Skin of body (tissue), 3 donors: ENCODE measurements at places on chromosomes 3 and 15. TPM values are rescaled to one million over a fixed set of nuclear protein-coding genes. Genes with fewer than 3 reads are reported as not detected.

The AADACL2 gene
- 21.6 TPM for total RNA-seq

DNA sequence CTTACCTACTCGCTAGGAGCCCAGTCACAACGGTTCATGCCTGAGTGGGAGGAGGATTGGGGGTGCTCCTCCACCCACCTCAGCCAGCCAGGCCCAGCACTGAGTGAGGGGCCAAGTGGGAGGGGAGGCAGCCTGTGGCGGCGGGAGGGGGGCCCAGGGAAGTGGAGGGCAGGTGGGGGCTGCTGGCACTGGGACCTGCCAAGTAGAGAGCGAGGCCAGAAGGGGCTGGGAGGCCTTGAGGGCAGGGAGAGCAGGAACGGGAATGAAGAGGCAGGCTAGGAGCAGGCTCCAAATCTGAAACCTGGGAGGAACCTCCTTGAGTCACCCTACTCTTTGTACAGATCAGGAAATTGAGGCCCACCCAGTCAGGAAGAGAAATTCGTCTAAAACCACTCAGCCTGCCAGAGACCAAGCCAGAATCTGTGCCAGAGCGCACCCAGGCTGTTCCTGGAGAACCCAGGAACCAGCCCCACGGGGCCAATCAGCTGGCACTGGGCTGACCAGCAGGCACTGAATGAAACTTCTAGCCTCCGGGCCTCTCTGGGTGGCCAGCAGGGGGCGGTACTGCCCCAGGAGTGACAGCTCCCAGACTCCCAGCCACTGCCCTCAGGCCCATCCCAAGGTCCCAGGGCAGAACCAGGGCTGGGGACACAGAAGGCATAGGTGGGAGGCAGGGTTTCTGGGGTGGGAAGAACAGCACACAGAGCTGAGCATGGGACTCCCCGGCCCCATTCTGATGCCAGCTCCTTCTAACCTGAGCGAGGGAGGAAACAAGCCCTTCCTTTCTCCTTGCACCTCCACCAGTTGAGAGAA, 14.8 kb upstream of the CYP11A1 start:
- no peak for DNase-seq

DNA sequence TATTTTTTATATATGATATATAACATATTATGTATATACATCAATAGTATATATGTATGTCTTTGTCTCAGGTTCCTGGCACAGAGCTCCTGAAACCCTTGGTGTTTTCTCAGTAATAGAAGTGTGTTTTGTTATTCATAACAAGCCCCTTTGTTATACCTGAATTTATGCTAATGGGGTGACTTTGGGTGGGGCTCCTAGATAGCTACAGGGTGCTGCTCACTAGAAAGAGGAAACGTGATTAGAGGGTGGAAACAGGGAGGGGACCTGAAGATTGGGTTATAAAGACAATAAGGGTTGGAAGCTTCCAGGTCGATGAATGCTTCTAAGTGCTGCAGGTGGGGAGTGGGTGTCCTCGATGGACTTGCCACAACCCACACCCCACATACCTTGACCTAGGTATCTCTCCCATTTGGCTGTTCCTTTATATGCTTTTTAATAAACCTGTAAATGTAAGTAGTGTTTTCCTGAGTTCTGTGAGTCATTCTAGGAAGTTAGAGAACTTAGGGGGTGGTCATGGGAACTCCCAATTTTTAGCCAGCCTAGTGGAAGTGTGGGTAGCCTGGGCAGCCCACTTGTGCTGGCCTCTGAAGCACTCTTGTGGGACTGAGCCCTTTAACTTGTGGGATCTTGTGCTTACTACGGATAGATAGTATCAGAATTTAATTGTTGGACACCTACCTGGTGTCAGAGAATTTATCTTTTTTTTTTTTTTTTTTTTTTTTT, 36.9 kb upstream of the C15orf39 start:
- no peak for DNase-seq

DNA sequence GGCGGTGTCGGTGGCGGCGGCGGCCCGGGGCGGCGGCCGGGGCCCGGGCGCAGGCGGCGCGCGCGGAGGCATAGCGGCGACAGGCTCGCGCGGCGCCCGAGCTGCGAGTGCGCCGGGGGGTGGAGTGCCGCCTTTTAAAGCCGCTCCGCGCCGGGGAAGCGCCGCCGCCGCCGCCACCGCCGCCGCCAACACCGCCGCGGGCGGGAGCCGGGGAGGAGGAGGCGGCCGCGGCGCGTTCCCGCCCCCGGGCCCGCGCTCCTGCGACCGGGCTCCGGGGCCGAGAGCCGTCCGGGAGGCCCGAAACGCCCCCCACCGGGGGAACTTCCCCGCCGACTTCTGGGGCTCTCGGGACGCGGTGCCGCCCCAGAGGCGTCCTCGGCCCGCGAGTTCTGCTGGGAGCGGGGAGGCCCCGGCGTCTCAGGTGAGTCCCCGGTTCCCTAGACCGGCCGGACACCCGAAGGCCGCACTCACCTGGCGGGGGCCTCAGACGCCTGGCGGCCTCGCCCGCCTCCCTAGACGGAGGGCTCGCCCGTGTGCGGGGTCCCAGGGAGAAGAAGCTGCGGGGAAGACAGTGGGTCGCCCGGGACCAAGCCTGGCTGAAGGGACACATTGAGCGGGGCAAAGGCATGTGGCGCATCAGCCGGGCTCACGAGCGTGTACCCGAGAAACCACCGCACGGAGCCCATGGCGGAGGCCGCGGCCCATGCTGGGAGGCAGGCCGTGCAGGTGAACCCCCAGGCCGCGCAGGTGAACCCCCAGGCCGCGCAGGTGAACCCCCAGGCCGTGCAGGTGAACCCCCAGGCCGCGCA, at the start of gene PCSK6:
Gene PCSK6, minus strand, starts transcription at position 109 of the 809 bp plus-strand sequence. Its CDS starts 37 bp downstream, at position 72.
- no peak for DNase-seq

GRCh38 chr3:94081884-94082283, 19.0 kb downstream of the NSUN3 start:
- DNase-seq = no peak

The CRTAP gene
- 140 TPM for total RNA-seq

- no peak for DNase-seq
These were observed 55.5 kb upstream of the MBNL1 start for GRCh38 chr3:152213203-152213602.

The HIGD2B gene
- total RNA-seq = not detected

The LRRC2 gene
- total RNA-seq = 2.8 TPM

DNA sequence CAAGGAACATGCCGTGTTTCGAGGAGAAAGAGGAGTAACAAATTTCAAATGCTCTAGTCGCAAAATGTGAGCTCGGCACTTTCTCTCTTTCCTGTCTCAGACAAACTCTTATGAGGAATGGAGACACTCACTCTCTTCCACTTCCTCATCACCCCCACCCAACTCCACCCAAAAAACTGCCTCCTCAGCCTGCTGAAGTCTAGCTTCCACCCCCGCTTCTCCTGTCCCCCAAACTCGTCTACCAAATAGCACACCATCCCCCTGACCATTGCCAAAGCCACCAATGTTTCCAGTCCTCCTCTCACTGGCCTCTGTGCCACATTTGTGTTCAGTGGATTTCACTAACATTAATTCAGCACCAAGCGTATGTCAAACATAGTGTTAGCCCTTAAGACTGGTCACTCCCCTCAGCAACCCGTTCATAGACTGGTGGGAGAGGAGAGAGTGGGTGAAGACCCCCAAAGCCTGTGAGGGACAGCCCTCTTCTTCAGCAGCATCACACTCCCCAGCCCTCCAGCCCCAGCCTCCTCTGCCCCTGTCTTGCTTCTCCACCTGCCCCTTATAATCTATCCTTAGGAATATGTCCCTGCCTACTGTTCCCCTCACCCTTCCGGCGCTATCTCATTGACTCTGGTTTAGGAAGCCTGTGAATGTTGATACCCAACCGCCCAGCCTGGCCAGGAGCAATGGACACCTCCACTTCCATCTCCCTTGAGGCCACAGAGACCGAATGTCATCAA, 77.3 kb downstream of the FAM174B start:
- no peak for DNase-seq

DNA sequence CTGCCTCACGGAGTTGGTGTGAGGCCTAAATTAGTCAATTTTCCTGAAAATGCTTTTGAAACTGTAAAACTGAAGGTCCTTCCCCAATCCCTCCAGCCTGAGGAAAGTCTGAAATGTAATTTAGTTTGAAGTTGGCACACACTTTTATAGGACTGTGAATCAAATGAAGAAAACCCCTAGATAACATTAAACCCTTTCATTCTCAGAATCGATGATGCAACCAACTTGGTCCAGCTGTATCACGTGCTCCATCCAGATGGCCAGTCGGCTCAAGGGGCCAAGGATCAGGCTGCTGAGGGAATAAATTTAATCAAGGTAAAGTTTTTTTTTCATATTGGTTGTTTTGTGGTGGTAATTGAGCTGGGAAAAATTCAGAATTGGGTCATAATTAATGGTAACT, 11.7 kb downstream of the MRPS22 start:
- no peak for DNase-seq

The COL6A5 gene
- total RNA-seq = 0.30 TPM

- no peak for DNase-seq
These were observed at the start of gene ENTPD3 for GRCh38 chr3:40387001-40387894. ENTPD3 (plus strand) TSS chr3:40387184; CDS start chr3:40388058, 874 bp downstream.

DNA sequence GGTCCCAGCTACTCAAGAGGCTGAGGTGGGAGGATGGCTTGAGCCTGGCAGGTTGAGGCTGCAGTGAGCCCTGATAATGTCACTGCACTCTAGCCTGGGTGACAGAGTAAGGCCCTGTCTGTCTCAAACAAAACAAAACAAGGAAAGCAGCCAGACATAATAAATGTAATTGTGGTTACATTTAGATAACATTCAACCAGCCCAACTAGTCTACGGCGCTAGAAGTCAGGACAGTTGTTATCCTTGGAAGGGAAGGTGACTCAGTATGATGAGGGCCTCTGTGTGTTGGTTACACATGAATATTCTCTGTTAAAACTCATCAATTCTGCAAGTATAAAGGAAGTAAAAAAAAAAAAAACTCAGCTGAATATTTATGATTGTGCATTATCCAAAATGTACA, 27.0 kb upstream of the CSPG5 start:
- no peak for DNase-seq

The CSTA gene
- total RNA-seq = 63.8 TPM

DNA sequence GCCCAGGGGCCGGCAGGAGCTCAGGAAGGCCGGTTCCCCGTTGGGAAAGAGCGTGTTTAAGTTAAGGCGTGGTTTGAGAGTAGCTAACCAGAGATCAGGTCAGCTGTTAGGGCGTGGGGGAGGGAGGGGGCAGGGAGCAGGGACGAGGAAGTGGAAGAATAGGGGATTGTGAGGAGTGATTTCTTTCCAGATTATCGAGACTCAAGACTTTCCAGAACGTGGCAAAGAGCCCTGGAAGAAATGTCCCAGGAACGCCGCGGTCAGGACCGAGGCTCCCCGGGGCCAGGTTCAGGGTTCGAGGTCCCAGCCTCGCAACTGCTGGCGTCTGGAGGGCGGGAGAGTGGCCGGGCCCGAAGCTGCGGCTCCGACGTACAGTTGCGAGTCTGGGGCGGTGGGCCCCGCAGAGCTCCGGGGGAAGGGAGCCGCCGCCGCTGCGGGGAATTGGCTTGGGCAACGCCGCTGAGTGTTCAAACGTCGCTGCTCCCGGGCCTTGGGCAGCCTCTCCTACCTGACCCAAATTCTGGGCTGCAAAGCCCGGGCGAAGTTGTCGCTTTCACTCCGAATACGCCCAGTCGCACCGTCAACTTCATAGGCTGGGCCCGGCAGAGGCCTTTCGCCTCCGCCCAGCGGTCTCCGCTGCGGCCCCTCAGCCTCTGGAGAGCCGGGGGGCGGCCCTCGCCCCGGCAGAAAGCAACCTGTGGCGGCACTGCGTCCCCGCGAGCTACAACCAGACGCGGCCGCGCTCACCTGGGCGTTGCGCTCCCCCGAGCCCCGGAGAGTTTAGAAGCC, 9.5 kb downstream of the ISL2 start:
- DNase-seq = no peak

- DNase-seq = no peak
These were observed 513.3 kb upstream of the SEMA6D start for GRCh38 chr15:47203993-47204392.

DNA sequence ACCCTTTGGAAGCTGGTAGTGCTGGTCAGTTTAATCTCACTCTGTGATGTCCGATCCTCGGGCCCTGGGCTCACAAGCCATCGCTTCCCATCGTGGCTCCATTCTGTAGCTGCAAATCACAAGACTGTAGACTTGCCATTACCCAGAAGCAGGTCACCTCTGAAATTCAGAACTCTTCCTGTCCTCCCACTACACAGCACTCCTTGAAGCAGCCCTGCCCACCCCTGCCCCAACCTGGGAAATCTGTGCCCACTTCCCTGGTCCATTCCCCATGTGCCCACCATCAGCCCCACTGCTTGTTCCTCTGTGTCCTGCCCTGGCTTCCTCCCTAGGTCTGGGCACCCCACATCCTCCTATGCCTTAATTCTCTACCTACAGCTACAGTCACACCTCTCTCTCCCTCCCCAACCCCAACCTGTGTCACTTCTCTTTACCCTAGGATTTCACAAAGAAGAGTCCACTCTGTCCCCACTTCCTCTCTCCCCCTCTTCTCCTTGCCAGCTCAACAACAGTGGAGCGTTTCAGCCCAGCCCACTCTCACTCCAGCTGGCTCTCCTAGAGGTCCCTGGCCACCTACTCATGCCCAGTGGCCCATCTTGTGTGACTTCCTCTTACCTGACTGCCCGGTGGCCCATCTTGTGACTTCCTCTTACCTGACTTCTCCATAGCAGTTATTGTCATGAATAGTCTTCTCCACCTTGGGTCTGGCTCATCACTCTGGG, 8.3 kb downstream of the ZNF710 start:
- DNase-seq = no peak

The ERICH6 gene
- total RNA-seq = not detected

DNA sequence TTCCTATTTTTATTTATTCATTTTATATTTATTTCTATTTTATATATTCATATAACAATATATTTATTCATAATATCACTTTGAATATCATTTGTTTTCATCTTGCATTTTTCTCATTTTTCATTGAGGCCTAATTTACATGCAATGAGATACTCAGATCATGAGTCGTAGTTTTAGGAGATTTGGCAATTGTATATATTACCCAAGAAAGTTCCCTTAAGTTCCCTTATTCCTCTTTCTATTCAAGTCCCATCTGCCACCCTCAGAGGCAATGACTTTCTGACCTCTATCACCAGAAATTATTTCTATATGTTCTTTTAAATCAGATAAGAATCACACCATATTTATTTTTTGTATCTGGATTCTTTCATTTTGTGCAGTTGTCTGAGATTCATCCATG, 329.1 kb upstream of the TPRG1 start:
- no peak for DNase-seq

The ABHD10 gene
- total RNA-seq = 46.2 TPM

The GREM1 gene
- 3.6 TPM for total RNA-seq

GRCh38 chr15:25175789-25176615, 221.2 kb downstream of the SNRPN start:
- no peak for DNase-seq

The UTS2B gene
- 0.39 TPM for total RNA-seq

DNA sequence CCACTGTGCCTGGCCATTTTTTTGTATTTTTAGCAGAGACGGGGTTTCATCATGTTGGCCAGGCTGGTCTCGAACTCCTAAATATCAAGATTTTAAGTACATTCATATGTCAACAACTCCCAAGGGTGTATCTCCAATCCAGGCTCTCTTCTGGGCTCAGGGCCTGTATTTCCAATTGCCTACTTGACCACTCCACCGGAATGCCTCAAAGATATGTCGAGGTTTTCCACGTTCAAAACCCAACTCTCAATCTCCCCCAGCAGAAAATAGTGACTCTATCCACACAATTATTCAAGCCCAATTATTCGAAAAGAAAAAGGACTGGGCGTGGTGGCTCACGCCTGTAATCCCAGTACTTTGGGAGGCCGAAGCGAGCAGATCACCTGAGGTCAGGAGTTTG, 1.9 kb upstream of the KNSTRN start:
- no peak for DNase-seq

The SPINT1 gene
- 50.8 TPM for total RNA-seq
